ENCODE measurements at places on chromosomes 6 and 20. TPM values are rescaled to one million over a fixed set of nuclear protein-coding genes. Genes with fewer than 3 reads are reported as not detected.

GRCh38 chr6:21188505-21189223 is 404.9 kb upstream of the SOX4 start:
- no peaks in the 10 kb centered on the region for H3K27me3 ChIP-seq
- no peak overlapping the region for H3K27ac ChIP-seq
- no peak overlapping the region for H3K4me3 ChIP-seq
- no peak for DNase-seq
- peaks cover 7% of the 10 kb centered on the region for H3K4me1 ChIP-seq
- no peaks in the 10 kb centered on the region for H3K36me3 ChIP-seq

- H3K4me3 ChIP-seq, result no peak overlapping the region
- H3K27me3 ChIP-seq, result no peaks in the 10 kb centered on the region
- no peak overlapping the region for H3K27ac ChIP-seq
- no peak for DNase-seq
- H3K4me1 ChIP-seq, result no peaks in the 10 kb centered on the region
Measured at GRCh38 chr6:46816626-46817025, 23.4 kb downstream of the MEP1A start.

- H3K4me3 ChIP-seq, result no peak overlapping the region
- DNase-seq, result no peak
- H3K27ac ChIP-seq, result no peak overlapping the region
- no peaks in the 10 kb centered on the region for H3K27me3 ChIP-seq
- H3K36me3 ChIP-seq, result no peaks in the 10 kb centered on the region
- no peaks in the 10 kb centered on the region for H3K4me1 ChIP-seq
Measured at GRCh38 chr6:118382126-118382525, 166.0 kb upstream of the PLN start.

- no peaks in the 10 kb centered on the region for H3K27me3 ChIP-seq
- H3K4me1 ChIP-seq, result peaks cover 66% of the 10 kb centered on the region
Measured at GRCh38 chr6:15357782-15358181, 111.9 kb downstream of the JARID2 start.

DNA sequence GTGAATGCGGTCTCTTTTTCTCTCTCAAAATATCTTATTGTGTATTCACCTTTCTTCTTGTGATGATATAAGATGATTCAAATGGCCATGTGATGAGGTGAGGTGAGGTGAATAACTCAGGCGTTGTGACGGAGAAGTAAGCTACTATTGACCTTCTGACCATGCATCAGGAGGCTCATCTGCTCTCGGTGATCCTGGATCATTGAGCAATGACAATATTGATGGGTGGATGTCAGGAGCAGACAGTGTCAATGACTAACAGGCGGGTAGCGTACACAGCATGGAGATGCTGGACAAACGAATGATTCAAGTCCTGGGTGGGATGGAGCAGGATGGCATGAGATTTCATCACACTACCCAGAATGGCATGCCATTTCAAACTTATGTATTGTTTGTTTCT is 119.6 kb downstream of the PXDC1 start:
- H3K36me3 ChIP-seq, result no peaks in the 10 kb centered on the region
- no peaks in the 10 kb centered on the region for H3K27me3 ChIP-seq
- H3K4me3 ChIP-seq, result no peak overlapping the region
- DNase-seq, result no peak

DNA sequence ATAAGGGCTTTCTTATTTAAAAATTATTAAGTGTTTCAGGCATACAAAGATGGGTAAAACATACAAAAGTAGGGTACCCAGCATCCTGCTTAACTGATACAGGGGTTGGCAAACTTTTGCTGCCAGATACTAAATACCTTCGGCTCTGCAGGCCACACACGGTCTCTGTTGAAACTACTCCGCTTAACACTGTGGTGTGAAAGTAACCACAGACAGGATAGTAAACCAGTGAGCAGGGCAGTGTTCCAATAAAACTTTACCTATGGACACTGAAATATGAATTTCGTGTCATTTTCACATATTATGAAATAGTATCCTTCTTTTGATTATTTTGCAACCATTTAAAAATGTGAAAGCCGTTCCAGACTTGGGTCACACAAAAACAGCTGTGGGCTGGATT is 92.4 kb downstream of the EYA2 start:
- no peaks in the 10 kb centered on the region for H3K4me1 ChIP-seq
- no peaks in the 10 kb centered on the region for H3K27me3 ChIP-seq
- H3K36me3 ChIP-seq, result no peaks in the 10 kb centered on the region
- no peak overlapping the region for H3K4me3 ChIP-seq
- no peak for DNase-seq

The GTF3C6 gene
- 143 TPM for total RNA-seq

The KIF13A gene
- total RNA-seq, result 70.4 TPM

The GRM4 gene
- total RNA-seq, result not detected
